ENCODE measurements at places on chromosomes 7 and 10. TPM values are rescaled to one million over a fixed set of nuclear protein-coding genes. Genes with fewer than 3 reads are reported as not detected.
A peak's percentile ranks its signal among the peaks of the same experiment; 100 is the strongest.

The CLDN15 gene
- 17.0 TPM for total RNA-seq

GRCh38 chr10:110568055-110568735, 700 bp downstream of the SMC3 start:
- peak overlapping the region; percentile 93 for H3K27ac ChIP-seq
- H3K36me3 ChIP-seq: no peaks in the 10 kb centered on the region
- no peaks in the 10 kb centered on the region for H3K27me3 ChIP-seq
- DNase-seq: peak; percentile 46
- peaks cover 22% of the 10 kb centered on the region for H3K4me1 ChIP-seq

The CACNB2 gene
- total RNA-seq: 16.9 TPM

- no peak for DNase-seq
- H3K27ac ChIP-seq: no peak overlapping the region
- no peaks in the 10 kb centered on the region for H3K27me3 ChIP-seq
Observed at GRCh38 chr7:138917771-138918170, 63.4 kb downstream of the KIAA1549 start.

The ZNF789 gene
- total RNA-seq: 55.6 TPM

The DPP6 gene
- total RNA-seq: 29.8 TPM

DNA sequence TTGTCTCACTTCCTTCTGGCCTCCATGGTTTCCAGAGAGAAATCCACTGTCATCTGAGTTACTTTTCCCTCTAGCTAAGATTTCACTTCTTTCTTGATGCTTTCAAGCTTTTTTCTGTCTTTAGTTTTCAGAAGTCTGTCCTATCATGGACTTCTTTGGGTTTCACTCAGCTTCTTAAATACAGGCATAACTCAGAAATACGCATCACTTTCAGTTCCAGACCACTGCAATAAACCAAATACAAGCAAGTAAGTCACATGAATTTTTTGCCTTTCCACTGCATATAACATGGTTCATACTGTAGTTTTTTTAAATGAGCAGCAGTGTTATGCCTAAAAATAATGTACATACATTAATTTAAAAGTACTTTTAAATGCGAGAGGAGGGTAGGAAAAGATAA, 48.7 kb downstream of the STK17A start:
- H3K27me3 ChIP-seq: no peaks in the 10 kb centered on the region
- H3K27ac ChIP-seq: no peak overlapping the region
- H3K4me3 ChIP-seq: no peak overlapping the region
- DNase-seq: no peak
- peaks cover 70% of the 10 kb centered on the region for H3K36me3 ChIP-seq

The RADIL gene
- 5.1 TPM for total RNA-seq

The ERVW-1 gene
- total RNA-seq: not detected

The FGFBP3 gene
- total RNA-seq: 1.3 TPM

GRCh38 chr7:101137651-101138212, 10.8 kb downstream of the SERPINE1 start:
- H3K4me1 ChIP-seq: no peaks in the 10 kb centered on the region
- H3K4me3 ChIP-seq: no peak overlapping the region
- DNase-seq: no peak
- H3K27me3 ChIP-seq: no peaks in the 10 kb centered on the region
- no peaks in the 10 kb centered on the region for H3K36me3 ChIP-seq
- peak overlapping the region; percentile 70 for H3K27ac ChIP-seq

GRCh38 chr7:44094365-44094764, 9.8 kb upstream of the AEBP1 start:
- no peaks in the 10 kb centered on the region for H3K36me3 ChIP-seq
- H3K4me3 ChIP-seq: no peak overlapping the region
- DNase-seq: no peak
- H3K27me3 ChIP-seq: no peaks in the 10 kb centered on the region
- no peaks in the 10 kb centered on the region for H3K4me1 ChIP-seq
- peak overlapping the region; percentile 40 for H3K27ac ChIP-seq

GRCh38 chr10:112384141-112384540, 10.2 kb downstream of the ACSL5 start:
- DNase-seq: no peak
- no peaks in the 10 kb centered on the region for H3K27me3 ChIP-seq
- peak overlapping the region; percentile 71 for H3K27ac ChIP-seq
- peaks cover 34% of the 10 kb centered on the region for H3K4me1 ChIP-seq
- no peaks in the 10 kb centered on the region for H3K36me3 ChIP-seq

DNA sequence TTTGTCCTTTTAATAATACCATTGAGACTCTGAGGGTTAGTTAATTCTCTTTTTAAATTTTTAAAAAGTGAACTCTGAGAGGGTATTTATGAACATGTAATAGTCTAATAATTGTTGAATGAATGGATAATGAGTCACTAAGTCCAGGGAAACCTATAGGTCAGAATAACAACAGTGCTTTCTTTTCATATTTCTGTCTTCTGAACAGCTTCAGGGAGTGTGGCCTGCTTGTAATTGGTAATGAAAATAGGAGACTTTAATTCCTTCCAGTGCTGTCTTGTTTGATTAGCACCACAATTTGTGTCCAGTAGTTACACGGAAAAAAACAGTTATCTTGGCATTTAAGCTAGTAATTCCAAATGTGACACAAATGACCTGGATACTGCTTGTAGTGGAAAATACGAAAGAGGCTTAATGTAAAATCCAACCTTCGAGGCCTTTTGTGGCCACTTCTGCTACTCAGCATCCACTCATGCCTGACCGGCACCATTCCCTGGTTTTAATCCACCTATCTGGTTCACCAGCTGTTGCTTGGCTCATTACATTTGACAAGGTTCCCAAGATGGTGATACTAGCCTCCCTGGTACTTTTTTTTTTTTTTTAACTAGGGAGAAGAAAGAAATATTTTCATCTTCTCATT, 149.3 kb upstream of the IMMP2L start:
- no peak for DNase-seq
- H3K27me3 ChIP-seq: no peaks in the 10 kb centered on the region
- no peaks in the 10 kb centered on the region for H3K4me1 ChIP-seq
- H3K27ac ChIP-seq: no peak overlapping the region
- H3K36me3 ChIP-seq: no peaks in the 10 kb centered on the region
- H3K4me3 ChIP-seq: no peak overlapping the region

- peaks cover 11% of the 10 kb centered on the region for H3K4me1 ChIP-seq
- no peak overlapping the region for H3K4me3 ChIP-seq
- H3K27ac ChIP-seq: no peak overlapping the region
- no peaks in the 10 kb centered on the region for H3K27me3 ChIP-seq
- H3K36me3 ChIP-seq: peaks cover 87% of the 10 kb centered on the region
Observed at GRCh38 chr7:44400033-44400511, 74.7 kb upstream of the CAMK2B start.

The PMPCB gene
- total RNA-seq: 21.6 TPM

The GIMAP5 gene
- 25.2 TPM for total RNA-seq

The HOXA10 gene
- total RNA-seq: 0.92 TPM

The COL1A2 gene
- total RNA-seq: 113 TPM

GRCh38 chr7:153385502-153385901, 626.0 kb downstream of the ACTR3B start:
- H3K27me3 ChIP-seq: no peaks in the 10 kb centered on the region
- H3K4me3 ChIP-seq: no peak overlapping the region
- no peak for DNase-seq
- no peaks in the 10 kb centered on the region for H3K4me1 ChIP-seq
- H3K36me3 ChIP-seq: no peaks in the 10 kb centered on the region

- H3K4me1 ChIP-seq: peaks cover 38% of the 10 kb centered on the region
- H3K4me3 ChIP-seq: no peak overlapping the region
- H3K36me3 ChIP-seq: no peaks in the 10 kb centered on the region
Observed at GRCh38 chr10:114507449-114507848, 103.1 kb upstream of the AFAP1L2 start.

Measured in stomach (tissue), 19 donors.